ENCODE measurements at places on chromosomes 13 and 19.

GRCh38 chr19:4431808-4432674, 25.6 kb downstream of the UBXN6 start:
- no peak for DNase-seq

DNA sequence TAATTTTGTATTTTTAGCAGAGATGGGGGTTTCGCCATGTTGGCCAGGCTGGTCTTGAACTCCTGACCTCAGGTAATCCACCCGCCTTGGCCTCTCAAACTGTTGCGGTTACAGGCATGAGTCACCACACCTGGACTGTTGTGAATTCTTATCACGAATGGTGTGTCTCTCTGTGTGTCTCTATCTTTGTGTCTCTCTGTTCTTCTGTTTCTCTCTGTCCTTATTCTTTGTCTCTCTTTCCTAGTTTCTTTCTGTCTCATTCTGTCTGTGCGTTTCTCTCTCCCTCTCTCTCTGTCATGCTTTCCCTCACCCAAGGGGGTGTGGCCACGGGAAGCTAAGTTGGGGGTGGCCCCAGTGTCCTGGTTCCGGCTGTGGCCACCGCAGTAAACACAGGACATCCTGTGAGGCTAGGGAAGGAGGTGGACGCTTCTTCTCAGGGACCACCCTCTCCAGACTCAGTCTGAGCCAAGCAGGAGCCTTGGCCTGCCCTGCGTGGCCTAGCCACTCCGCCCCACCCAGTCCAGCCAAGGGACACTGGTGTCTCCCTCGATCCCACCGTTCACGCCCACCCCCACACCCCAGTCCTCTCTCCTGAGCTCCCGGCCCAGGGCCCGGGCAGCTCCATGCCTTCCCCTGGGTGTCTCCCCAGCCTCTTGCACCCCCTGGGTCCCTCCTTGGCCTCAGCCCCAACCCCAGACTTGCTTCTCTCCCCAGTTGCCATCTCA, 3.9 kb upstream of the PRX start:
- no peak for DNase-seq

- DNase-seq = no peak
Measured at GRCh38 chr19:27652796-27653195, 1560.2 kb downstream of the UQCRFS1 start.

- DNase-seq = no peak
Measured at GRCh38 chr13:35530147-35530546, 53.7 kb upstream of the MAB21L1 start.

DNA sequence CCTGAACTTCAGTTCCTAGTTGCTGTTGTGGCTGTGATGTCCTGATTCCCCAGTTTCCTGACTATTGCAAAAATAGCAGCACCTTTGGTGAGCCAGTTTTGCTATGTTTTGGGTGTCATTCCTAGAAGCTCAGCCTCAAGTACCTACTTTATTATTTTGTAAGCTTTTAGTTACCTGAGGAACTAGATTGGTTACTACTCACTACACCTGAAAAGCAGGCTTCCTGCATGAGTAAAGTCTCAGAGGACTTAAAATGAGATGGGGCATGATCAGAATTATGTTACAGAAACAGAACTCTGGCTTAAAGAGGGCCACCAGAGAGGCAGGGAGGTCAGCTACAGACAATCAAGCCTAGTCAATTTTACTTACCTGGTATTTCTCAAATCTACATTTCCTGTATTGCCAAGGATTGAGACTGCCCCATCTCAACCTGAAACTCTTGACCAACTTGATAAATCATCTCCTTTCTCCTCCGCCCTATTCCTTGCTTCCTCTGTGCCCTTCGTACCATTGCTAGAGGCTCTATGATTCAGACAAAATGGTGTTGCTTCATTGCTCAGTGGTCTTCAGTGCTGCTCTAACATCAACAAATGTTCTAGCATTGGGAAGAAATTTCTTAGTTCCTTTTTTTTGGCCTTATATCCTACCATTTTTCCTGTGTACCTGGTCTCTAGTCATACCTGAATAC, 58.9 kb downstream of the RAP2A start:
- no peak for DNase-seq
